Peyer's patch (tissue), 4 donors: ENCODE measurements at places on chromosomes 16 and 17. TPM values are rescaled to one million over a fixed set of nuclear protein-coding genes. Genes with fewer than 3 reads are reported as not detected.
A peak's percentile ranks its signal among the peaks of the same experiment; 100 is the strongest.

TBC1D3K gene
- total RNA-seq: not detected

DNA sequence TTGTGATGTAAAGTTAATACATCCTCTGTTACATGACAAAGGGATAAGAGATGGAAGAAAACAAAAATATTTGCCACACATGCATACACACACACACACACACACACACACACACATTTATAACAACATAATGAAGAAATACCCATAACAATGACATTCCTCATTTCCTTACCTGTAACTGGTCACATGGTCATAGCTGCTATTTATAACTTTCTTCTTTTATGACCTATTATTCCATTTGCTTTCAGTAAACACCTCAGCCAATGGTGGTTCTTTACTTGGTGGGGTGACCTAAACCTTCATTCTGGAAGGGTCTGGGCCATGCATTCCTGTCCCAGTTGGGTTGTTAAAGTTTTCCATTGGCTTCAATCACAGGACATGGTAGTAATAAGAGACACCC, 5.3 kb downstream of the MT2A start:
- DNase-seq: no peak
- H3K27ac ChIP-seq: no peak overlapping the region
- peaks cover 28% of the 10 kb centered on the region for H3K4me1 ChIP-seq
- H3K4me3 ChIP-seq: no peak overlapping the region
- H3K36me3 ChIP-seq: no peaks in the 10 kb centered on the region

DNA sequence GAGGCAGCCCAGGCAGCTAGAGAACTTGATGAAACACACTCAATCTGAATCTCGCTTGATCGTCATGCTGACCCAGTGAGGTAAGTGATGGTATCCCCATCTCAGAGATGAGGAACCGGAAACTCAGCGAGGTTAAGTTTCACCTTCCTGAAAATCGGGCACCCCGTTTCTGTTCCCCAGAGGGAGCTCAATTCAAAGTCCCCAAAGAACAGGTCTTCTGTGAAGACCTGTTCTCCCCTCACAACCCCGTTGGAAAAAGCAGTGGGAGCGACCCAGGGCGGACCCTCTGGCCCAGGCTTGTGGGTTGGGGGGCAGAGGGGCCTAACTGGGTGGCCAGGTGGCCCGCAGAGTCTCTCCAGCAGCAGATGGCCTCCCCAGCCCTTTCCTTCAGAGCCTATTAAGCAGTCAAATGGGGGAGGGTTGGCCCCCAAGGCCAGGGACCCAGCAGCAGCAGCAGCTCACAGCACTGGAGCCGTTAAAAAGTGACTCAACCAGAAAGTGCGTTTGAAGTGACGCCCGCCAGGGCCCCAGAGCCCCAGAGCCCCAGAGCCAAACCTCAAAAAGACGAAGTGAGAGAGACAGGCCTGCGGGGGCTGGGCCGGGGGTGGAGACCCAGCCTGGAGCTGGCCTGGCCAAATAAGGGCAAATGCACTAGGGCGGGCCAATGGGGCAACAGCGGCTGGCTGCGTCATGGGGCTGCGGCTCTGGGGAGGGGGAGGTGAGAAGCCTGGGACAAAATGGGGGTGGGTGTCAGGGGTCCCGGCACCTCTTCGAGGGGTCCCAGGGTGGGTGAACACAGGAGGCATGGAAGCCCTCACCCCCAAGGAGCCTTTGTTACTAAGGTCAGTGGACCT, 9.2 kb upstream of the TSPOAP1 start:
- no peaks in the 10 kb centered on the region for H3K27me3 ChIP-seq

- H3K27ac ChIP-seq: no peak overlapping the region
- DNase-seq: peak; percentile 40
- H3K4me3 ChIP-seq: no peak overlapping the region
- no peaks in the 10 kb centered on the region for H3K36me3 ChIP-seq
Measured at GRCh38 chr17:34633351-34633750, 54.0 kb downstream of the TMEM132E start.

DNA sequence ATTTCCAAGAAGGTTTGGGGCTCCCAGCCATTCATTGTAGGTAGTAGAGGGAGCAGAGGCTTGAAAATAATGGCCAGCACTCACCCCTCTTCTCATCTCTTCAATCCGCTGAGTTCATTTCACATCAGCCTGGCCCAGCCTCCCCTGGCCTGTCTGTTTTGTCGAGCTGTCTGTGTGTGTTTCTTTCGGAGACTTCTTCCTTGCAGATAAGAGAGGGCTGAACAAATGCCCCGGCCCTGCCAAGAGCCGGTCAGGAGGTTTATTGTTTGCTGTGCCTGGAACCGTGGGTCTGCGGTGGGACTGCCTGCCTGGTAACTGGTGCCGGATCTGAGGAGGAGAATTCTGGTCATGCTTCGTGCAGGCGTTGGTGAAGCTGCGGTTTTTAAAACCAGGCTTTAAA, 3.4 kb downstream of the VPS4A start:
- no peak for DNase-seq
- peaks cover 57% of the 10 kb centered on the region for H3K36me3 ChIP-seq
- H3K4me1 ChIP-seq: no peaks in the 10 kb centered on the region

DNA sequence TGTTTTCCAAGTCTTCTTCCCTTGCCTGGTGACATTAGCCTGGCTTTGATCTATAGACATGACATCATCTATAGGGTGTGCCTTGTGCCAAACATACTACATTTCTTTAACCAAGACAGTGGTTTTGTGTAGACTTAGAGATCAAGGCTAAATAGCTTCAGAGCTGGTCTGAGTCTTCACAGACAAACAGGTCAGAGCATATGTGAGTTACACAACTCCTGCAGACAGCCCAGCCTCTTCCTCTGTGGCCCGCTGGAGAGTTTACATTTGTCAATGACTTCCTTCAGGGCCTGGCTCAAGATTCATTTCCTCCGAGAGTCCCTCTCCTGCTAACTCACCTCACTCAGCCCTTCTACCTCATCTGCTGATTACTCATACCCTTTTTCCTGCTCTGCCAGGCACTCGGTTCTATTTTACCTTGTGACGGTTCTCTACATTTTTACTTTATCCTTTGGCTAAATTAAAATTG, 73.1 kb upstream of the TANC2 start:
- no peaks in the 10 kb centered on the region for H3K4me1 ChIP-seq
- no peak for DNase-seq
- no peaks in the 10 kb centered on the region for H3K27me3 ChIP-seq
- no peak overlapping the region for H3K4me3 ChIP-seq

GRCh38 chr17:6205525-6205924, 135.3 kb downstream of the WSCD1 start:
- no peak overlapping the region for H3K27ac ChIP-seq
- H3K4me3 ChIP-seq: no peak overlapping the region
- no peaks in the 10 kb centered on the region for H3K27me3 ChIP-seq

PRSS22 gene
- 1.9 TPM for total RNA-seq

DNA sequence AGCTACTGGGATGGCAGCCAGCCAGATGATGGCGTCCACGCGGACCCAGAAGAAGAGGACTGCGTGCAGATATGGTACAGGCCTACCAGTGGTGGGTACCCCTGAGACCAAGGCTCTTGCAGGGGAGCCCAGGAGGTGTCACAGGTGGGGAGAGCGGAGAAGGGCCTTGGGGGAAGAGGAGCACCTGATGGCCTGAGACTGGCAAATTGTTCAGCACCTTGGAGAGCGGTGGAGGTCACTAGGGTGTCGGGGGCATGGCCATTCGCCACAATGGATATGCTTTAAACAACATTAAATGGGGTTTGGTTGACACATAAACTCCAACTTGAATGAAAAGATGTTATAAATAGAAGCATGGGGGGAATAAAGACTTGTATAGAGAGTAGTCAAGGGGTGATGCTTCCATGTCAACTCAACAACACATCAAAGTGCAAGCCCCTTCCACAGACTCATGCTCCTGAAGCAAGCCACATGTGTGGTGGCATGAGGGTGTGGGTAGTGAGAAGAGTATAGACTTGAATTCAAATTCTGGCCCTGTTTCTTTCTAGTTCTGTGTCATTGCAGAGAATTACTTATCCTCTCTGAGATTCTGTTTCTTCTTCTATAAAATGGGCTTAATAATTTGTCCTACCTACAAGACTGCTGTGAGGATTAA, 22.2 kb downstream of the CLEC19A start:
- no peak for DNase-seq
- H3K4me1 ChIP-seq: no peaks in the 10 kb centered on the region
- H3K36me3 ChIP-seq: no peaks in the 10 kb centered on the region
- no peak overlapping the region for H3K4me3 ChIP-seq
- no peaks in the 10 kb centered on the region for H3K27me3 ChIP-seq

IL17C gene
- not detected for total RNA-seq

DNA sequence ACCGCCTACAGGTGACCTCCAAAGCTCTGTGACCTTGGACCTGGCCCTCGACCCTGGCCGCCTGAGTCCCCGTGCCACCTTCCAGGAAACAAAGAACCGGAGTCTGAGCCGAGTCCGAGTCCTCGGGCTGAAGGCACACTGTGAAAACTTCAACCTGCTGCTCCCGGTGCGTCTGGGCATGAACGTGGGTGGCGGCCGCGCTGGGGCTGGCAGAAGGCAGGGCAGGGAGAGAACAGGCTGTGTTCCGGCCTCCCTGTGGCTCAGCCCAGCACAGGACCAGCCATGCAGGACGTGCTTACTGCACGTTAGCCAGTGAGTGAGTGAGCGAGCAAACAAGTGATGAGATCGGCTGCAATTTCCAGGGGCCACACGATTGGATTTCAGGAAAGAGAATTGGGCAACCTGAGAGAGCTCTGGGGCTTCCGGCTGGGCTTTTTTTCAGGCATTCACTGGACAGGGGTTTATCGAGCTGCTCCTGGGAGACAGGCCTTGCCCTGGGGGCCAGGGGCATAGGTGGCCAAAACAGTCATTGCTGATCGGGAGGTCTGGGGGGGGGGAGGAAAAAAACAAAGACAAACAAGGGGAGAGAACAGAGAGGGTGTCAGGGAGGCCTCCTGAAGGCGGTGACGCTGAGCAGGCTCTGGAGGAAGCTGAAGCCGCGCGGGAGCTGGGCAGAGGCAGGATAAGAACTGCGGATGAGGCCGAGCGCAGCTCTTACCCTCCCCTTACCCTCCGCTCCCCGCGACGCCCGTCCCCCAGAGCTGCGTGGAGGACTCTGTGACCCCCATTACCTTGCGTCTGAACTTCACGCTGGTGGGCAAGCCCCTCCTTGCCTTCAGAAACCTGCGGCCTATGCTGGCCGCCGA, 16.9 kb downstream of the ITGAX start:
- no peaks in the 10 kb centered on the region for H3K4me1 ChIP-seq
- H3K36me3 ChIP-seq: no peaks in the 10 kb centered on the region
- DNase-seq: no peak
- no peak overlapping the region for H3K4me3 ChIP-seq
- H3K27me3 ChIP-seq: no peaks in the 10 kb centered on the region
- H3K27ac ChIP-seq: no peak overlapping the region

- H3K36me3 ChIP-seq: no peaks in the 10 kb centered on the region
- no peaks in the 10 kb centered on the region for H3K4me1 ChIP-seq
- no peaks in the 10 kb centered on the region for H3K27me3 ChIP-seq
- no peak overlapping the region for H3K4me3 ChIP-seq
Measured at GRCh38 chr16:14132696-14133048, 61.6 kb downstream of the MRTFB start.

DNA sequence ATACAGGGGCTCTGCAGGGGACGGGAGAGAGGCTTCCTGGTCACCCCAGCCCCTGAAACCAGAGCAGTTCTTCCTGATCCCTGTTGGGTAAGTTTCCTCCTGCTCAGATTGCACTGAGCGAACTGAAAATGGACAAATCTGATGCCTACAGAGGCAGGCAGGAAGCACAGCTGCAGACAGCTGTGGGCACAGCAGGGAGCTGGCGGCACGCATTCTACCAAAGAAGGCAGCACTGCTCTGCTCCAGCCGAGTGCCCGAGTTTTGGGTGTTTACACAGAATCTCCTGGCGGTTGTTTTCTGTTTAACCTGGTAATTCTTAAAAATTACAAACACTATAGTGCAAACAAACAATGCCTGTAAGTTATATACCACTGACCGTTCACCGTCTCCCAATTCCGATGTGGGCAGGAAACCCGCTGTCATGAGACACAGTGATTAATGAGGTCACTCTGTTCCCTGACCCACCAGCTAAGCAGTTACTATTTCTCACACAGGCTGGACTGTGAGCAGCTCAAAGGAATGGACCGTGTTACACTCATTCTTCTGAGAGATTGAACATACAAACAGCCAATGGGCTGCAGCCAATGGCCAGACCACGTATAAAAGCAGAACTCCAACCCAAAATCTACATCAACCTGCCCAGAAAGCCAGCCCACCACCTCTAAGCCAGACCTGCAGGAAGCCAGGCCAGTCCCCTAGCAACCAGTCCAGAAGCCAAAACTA, 25.5 kb downstream of the NSMCE1 start:
- no peak for DNase-seq
- no peaks in the 10 kb centered on the region for H3K36me3 ChIP-seq
- H3K27me3 ChIP-seq: no peaks in the 10 kb centered on the region
- peaks cover 56% of the 10 kb centered on the region for H3K4me1 ChIP-seq
